ENCODE measurements at places on chromosomes 12 and 14.

GRCh38 chr14:55699131-55700057 lies 119.4 kb downstream of the KTN1 start:
- no peak overlapping the region for H3K4me3 ChIP-seq
- no peaks in the 10 kb centered on the region for H3K36me3 ChIP-seq
- no peaks in the 10 kb centered on the region for H3K4me1 ChIP-seq
- no peak for DNase-seq

DNA sequence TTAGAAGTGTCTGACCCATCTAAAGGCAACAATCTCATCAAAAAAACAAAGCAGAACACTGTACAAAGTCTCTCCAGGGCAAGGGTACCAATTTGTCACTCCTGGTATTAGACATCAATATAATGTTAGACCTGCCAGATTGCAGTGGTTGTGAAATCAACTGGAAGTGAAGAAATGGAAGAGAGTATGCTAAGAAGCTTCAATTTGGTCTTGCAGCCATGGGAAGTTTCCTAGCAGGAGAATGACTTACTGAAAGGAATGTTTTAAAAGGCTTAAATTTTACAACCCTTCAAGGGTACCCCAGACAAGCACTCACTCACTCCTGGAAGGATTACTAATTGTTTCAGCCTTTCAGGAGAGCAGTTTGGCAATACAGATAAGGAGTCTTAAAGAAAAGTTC lies 18.9 kb downstream of the LLPH start:
- no peaks in the 10 kb centered on the region for H3K4me1 ChIP-seq
- no peak overlapping the region for H3K4me3 ChIP-seq

DNA sequence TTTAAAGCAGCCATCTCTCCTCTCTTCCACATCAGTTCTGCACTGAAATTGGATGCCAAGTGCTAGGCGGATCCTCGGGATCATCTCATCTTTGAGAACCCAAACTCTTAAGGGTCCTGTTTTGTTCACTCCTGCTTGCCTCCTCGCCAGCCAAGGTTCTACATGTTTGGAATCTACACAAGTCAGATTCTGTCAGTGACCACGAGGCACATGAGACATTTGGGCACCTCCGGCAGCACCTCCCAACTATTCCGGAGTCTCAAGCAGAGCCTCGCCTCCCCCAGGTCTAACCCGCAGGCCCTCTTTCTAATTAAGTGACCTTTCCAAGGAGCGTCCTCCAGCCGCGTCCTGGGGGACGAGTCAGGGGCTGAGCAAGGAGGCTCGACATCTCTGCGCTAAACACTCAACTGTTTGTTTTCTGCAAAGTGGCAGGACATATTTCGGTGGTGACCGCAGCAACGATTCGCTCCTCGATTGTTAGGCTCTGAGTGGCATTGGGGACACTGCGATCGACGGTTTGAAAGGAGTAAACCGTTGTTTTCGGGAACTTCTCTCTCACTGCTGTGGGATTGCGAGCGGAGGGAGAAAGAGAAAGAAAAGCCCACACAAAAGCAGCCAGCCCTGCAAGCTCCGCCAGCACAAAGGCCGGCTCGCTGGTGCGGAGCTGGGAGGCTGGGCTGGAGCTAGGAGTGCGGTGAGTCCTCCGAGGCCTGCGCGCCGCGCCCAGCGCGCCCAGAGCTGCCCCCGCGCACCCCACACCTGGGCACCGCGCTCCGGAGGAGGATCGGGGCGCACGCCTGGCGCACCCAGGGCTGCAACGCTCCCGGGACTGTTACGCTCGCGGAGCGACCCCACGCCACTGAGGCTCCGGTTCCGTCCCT lies 640 bp downstream of the ARMH4 start:
- no peaks in the 10 kb centered on the region for H3K36me3 ChIP-seq
- H3K27me3 ChIP-seq, result peaks cover 59% of the 10 kb centered on the region
- peaks cover 12% of the 10 kb centered on the region for H3K4me1 ChIP-seq
- no peak overlapping the region for H3K27ac ChIP-seq

DNA sequence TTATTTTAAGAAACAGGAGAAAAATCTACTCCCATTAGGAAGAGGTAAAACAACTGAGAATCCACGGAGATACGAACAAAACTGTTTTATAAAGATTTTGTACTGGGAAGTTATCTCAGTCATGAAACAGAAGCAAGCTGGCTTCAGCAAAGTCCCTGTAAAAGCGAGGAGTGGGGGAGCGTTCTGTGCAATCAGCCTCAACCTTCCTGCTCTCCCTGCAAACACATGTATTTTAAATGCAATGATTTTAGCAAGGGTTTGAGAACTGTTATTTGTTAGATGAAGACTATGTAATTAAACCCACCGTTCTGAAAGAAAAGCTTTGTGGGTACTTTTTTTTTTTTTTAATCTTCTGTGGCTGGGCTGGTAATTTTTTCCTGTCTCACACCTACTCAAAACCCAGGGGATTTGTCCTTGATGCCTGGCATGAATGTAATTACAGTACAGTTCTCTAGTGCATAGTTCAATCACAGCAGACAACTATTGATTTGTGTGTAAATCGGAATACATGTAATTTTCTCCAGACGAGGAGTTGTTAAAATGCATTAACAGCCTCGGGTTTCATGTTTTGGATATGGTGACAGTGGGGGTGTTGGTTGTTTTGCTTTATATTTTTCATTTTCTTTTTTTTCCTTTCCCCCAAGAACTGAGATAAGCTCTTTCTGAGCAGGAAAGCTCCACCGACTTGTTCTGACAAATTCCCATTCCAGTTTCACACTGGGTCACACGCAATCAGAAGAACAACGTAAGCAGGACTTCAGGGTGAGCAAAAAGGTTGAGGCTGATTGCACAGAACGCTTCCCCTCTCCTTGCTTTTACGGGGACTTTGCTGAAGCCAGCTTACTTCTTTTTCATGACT lies 153.6 kb downstream of the PHLDA1 start:
- no peaks in the 10 kb centered on the region for H3K4me1 ChIP-seq
- no peaks in the 10 kb centered on the region for H3K36me3 ChIP-seq
- peaks cover 19% of the 10 kb centered on the region for H3K27me3 ChIP-seq
- DNase-seq, result no peak

DNA sequence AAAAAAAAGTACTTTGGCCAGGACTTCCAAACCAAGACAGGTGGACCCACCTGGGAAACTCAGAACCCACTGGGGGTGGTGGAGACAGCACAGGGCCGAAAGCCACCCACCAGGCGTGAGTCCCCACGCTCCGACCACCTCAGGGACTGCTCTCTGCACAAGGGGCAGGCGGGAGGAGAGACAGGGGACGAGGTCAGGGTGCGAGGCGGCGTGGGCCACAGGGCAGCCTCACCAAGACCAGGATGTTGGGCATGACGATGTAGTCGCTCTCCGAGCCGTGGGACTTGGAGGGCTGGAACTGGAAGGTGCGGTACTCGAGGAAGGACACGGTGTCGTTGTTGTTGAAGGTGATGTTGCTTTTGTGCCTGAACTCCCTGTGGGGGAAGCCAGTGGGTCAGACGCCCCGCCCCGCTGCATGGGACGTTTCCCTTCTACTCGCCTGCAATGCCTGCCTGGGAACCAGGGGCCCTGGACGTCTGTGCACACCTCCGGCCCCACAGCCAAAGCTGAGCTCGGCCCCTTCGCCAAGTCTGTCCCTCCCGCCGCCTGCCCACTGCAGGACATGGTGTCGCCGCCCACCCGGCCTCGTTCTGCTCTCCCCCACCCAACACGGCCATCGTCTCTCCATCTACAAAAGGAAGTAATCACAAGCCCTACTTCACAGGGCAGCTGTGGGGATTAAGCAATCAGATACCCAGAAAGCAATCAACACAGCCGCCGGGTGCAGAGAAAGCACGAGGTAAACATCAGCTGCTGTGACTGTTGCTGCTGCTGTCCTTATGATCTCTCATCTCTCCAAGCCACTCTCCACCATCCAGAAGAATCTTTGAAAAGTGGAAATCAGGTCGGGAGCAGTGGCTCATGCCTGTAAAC lies 48.7 kb downstream of the SCARB1 start:
- no peak for DNase-seq
- no peak overlapping the region for H3K4me3 ChIP-seq
- H3K27ac ChIP-seq, result no peak overlapping the region
- no peaks in the 10 kb centered on the region for H3K4me1 ChIP-seq
- H3K36me3 ChIP-seq, result no peaks in the 10 kb centered on the region

GRCh38 chr14:105300542-105301102 lies at the start of gene BRF1:
Gene BRF1, minus strand, starts transcription at chr14:105301001. Its CDS starts 372 bp downstream, at chr14:105300629.
- DNase-seq, result peak; percentile 97
- H3K4me3 ChIP-seq, result peak within 1 kb of the TSS; percentile 80

GRCh38 chr12:14884458-14884878 lies 1.2 kb downstream of the MGP start:
- H3K4me1 ChIP-seq, result peaks cover 16% of the 10 kb centered on the region
- peak; percentile 84 for DNase-seq
- H3K4me3 ChIP-seq, result peak overlapping the region; percentile 54
- H3K27me3 ChIP-seq, result peaks cover 35% of the 10 kb centered on the region
- H3K36me3 ChIP-seq, result peaks cover 6% of the 10 kb centered on the region

DNA sequence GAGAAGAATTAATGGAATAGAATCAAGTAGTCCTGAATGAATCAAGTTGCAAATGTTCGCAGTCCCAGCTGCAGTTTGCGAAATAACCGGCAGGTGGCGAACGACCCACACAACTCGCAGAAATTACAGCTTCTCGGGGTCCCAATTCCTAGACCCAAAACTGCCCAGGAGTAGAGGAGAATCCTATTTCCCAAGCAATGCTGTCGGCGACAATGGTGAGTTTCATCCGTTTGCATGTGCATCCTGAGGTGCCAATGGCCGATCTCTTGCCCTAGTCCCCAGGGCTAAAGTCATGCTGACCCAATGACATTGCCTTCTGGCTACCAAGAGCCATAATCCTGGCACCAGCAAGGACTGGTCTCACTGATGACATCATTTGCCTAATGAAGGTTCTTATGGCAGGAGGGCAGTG lies 8.5 kb upstream of the ASCL1 start:
- no peak overlapping the region for H3K27ac ChIP-seq
- H3K27me3 ChIP-seq, result peaks cover 37% of the 10 kb centered on the region
- peak; percentile 32 for DNase-seq
- H3K4me3 ChIP-seq, result no peak overlapping the region
- H3K4me1 ChIP-seq, result no peaks in the 10 kb centered on the region

DNA sequence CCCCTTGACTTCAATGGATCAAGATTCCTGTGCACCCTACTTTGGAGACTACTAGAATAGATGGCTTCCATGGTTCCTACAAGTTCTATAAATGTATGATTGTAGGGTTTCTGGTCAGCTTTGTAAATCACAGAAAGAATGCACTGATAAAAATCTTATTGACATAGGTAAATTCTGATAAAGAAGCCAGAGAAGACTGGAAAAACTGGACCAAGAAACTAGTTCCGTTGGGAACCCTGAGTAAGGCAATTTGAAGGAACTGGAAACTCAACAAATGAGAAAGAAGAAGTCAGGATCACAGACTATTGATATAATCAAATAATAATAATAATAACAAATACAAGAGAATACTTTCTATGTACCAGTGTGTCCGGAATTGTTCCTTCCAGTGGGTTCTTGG lies 15.4 kb upstream of the MGST1 start:
- H3K36me3 ChIP-seq, result no peaks in the 10 kb centered on the region
- no peak overlapping the region for H3K4me3 ChIP-seq
- H3K27ac ChIP-seq, result no peak overlapping the region
- H3K4me1 ChIP-seq, result no peaks in the 10 kb centered on the region

DNA sequence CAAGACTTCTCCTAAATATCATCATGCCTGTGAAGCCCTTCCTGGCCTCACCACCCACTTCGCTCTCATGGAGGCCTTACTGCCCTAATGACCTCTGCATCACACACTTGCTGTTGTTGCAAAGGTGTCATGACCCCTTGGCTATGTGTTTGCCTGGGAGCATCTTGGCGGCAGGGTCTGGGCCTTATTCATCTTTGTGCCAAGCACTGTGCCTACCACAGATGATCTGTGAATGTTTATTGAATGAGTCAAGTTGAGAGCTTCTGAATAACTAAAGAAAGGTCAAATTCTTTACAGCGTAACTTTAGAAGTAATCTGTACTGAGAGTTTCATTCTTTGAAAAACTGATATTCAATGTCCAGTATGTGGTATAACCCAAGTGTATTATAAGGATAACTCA lies 113.3 kb downstream of the TTC8 start:
- DNase-seq, result no peak
- no peak overlapping the region for H3K27ac ChIP-seq
- H3K4me1 ChIP-seq, result no peaks in the 10 kb centered on the region
- H3K4me3 ChIP-seq, result no peak overlapping the region
- no peaks in the 10 kb centered on the region for H3K36me3 ChIP-seq

GRCh38 chr12:48786591-48787544 lies 2.0 kb downstream of the ADCY6 start:
- no peak for DNase-seq
- H3K27ac ChIP-seq, result no peak overlapping the region

DNA sequence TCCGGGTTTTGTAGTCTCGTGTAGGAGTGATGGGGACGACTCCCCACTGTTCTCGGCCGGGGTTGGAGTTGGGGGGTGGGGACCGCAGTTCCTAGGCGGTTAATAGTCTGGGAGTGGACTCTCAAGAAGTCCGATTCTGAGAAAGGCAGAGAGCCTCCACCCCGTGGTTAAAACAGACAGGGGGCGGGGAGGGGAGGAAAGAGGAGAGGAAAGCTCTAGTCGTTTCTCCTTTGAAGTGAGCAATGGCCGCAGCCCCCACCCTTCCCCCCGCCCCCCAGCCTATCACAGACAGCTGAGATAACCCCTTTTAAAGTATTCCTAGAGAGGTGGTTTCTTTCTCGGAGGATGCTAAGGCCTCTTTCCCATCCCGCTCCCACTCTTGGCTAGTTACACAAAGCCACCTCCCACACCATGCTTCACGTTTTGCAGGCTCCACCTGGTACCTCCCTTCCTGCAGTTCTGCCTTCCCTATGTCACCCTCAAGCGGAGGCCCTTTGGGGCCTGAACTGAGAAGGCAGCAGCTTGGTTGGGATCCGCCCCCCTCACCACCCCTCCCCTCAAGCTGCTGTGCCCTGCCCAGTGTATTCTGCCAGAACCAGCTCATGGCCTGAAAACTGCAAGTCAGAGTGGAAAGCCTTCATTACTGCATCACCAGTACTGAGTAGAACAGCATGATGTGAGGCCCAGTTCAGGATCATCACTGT lies 853 bp downstream of the USP5 start:
- peak overlapping the region; percentile 85 for H3K4me3 ChIP-seq
- peaks cover 42% of the 10 kb centered on the region for H3K36me3 ChIP-seq
- H3K4me1 ChIP-seq, result peaks cover 23% of the 10 kb centered on the region
- no peak for DNase-seq
- no peaks in the 10 kb centered on the region for H3K27me3 ChIP-seq
- H3K27ac ChIP-seq, result peak overlapping the region; percentile 96
